ENCODE measurements at places on chromosomes 3 and 15. TPM values are rescaled to one million over a fixed set of nuclear protein-coding genes. Genes with fewer than 3 reads are reported as not detected.

RETNLB gene
- total RNA-seq, result not detected

DNA sequence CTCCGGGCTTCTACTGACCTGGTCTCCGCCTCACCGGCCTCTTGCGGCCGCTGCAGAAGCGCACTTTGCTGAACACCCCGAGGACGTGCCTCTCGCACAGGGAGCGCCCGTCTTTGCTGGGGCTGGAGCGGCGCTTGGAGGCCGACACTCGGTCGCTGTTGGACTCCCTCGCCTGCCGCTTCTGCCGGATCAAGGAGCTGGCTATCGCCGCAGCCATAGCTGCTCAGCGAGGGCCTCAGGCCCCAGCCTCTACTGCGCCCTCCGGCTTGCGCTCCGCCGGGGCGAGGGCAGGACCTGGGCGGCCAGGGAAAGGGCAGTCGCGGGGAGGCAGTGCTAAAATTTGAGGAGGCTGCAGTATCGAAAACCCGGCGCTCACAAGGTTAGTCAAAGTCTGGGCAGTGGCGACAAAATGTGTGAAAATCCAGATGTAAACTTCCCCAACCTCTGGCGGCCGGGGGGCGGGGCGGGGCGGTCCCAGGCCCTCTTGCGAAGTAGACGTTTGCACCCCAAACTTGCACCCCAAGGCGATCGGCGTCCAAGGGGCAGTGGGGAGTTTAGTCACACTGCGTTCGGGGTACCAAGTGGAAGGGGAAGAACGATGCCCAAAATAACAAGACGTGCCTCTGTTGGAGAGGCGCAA lies 319.2 kb downstream of the FGF12 start:
- H3K4me1 ChIP-seq, result peaks cover 2% of the 10 kb centered on the region
- H3K27ac ChIP-seq, result no peak overlapping the region

ACKR2 gene
- 0.73 TPM for total RNA-seq

- DNase-seq, result no peak
- peaks cover 16% of the 10 kb centered on the region for H3K4me1 ChIP-seq
- no peak overlapping the region for H3K27ac ChIP-seq
- H3K27me3 ChIP-seq, result peaks cover 40% of the 10 kb centered on the region
- H3K36me3 ChIP-seq, result peaks cover 2% of the 10 kb centered on the region
Measured at GRCh38 chr3:161107311-161107710, 2.2 kb upstream of the B3GALNT1 start.

DNA sequence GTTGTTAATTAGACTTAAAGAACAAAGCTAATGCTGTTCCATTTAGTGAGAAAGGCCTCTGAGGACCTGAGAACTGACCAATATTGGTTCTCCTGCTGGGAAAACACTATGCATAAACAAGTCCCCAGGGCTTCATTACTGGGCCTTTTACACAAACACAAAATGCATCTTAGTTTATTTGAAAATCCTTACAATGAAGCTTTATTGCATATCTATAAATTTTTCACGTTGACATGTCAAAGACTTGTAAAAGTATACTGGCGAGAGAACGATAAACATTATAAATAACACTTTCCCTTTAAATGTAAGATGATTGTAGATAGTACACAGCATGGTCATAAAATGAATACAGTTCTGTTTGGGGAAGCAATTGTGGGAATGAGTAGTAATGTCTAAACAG lies 151.7 kb downstream of the ROBO2 start:
- H3K27ac ChIP-seq, result no peak overlapping the region
- no peak for DNase-seq
- no peaks in the 10 kb centered on the region for H3K27me3 ChIP-seq
- no peak overlapping the region for H3K4me3 ChIP-seq
- H3K36me3 ChIP-seq, result no peaks in the 10 kb centered on the region

DNA sequence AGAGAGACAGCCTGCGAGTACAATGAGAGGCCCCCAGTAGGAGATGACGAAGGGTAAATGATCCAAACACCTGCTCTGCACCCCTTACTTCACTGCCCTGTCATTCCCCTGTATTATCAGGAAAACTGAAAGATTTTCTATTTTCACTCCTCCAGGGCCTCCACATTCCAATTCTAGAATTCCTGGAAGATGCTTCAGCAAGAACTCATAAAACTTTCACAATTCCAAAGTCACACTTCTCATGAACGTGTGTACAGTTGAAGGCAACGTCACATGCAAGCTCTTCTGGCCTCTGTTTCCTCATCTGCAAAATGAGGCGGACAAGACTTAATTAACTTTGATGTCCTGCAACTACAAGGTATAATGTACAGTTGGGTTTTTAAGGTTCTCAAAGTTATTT lies 62.8 kb upstream of the SPATA12 start:
- peaks cover 3% of the 10 kb centered on the region for H3K27me3 ChIP-seq
- peaks cover 3% of the 10 kb centered on the region for H3K4me1 ChIP-seq
- no peaks in the 10 kb centered on the region for H3K36me3 ChIP-seq

DNA sequence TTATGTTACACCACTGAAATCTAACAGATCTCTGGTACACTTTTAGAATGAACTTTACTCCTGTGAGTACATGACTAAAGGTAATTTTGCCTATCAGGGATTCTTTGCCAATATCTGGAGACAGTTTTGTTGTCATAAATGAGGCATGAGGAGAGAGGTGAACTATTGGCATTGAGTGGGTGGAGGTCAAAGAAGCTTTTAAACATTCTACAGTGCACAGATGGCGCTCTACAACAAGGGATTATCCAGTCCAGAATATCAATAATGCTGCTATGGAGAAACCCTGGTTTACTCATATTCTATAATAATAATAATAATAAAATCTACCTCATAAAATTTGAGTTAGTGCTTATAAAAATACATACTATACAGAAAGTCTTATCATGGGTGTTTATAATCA lies 702.3 kb downstream of the SI start:
- no peak overlapping the region for H3K27ac ChIP-seq
- no peak overlapping the region for H3K4me3 ChIP-seq
- H3K4me1 ChIP-seq, result no peaks in the 10 kb centered on the region
- no peaks in the 10 kb centered on the region for H3K36me3 ChIP-seq

Measured in activated CD4-positive, alpha-beta T cell treated with anti-CD3 and anti-CD28 coated beads, Interleukin-2, amount 10 ng/mL, durations not matched to agents 7 days and 5 days (primary cell).